ENCODE measurements at places on chromosomes 12 and 14.
A peak's percentile ranks its signal among the peaks of the same experiment; 100 is the strongest.

- DNase-seq = no peak
Observed at GRCh38 chr12:51405801-51406207, 14.6 kb upstream of the GALNT6 start.

- no peak for DNase-seq
Observed at GRCh38 chr14:96660667-96661066, 136.5 kb upstream of the VRK1 start.

GRCh38 chr14:82778601-82779000 lies 1244.9 kb upstream of the SEL1L start:
- DNase-seq = no peak

GRCh38 chr12:47804171-47804570 lies 15.5 kb downstream of the HDAC7 start:
- no peak for DNase-seq

- no peak for DNase-seq
Observed at GRCh38 chr14:35258420-35258819, 33.8 kb upstream of the PSMA6 start.

DNA sequence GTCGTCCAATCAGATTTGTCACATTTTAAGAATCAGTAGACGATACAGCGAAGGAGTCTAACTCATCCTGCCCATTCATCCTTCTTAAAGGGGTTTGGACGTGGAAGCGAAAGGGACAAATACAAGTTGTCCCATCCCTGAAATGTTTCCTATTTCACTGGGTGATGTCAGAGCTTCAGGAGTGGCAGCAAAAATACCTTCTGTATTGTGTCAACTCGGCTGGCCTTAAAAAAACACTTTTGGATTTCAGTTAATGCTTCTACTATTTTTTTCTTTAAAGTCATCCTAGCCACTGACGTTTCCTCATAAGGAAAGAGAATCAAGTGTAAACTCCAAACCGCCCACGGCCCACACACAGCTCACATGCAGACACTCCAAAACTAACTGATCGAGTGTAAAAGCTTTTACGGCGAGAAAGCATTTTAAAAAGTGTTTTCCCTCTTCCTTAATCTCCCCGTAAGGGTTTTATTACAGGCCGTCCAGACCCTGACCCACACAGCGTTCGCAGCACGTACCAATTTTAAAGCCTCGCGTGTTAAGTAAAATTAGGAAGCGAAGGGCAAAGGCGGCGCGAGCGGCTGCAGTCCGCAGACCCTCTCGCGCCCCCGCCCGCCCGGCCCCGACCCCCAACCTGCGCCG lies 593 bp downstream of the CFL2 start:
- peak; percentile 75 for DNase-seq

DNA sequence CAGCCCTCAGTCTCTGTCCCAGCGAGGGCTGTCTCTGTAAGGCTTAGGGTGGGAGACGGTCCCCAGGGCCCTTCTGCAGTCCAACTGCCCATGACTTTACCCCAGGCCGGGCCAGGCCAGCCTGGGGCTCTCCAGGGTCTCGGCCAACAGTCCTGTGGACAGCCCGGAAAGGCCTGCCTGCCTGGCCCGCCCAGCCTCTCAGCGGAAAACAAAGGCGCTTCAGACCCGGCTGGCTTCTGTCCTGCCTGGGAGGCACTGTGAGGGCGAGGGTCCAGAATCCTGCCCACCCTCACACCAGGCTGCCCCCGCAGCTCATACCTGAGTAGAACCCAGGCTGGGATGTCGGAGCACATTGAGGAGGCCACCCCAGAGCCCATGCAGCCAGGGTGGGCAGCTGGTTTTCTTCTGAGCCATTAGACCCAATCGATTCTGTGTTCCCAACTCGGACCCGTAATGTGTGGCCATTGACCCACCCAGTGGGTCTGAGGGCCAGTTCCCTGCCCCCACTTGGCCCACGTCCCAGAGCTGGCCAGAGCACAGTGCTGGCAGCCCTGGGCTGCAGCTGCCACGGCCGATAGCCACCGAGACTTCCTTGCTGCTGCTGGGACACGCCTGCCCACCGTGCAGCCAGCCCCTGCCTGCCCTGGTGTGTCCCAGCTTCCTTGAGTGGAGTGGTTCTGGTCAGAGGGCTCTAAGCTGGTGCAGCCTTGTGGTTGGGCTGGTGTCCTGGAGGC lies 1.6 kb downstream of the CRIP2 start:
- no peak for DNase-seq

DNA sequence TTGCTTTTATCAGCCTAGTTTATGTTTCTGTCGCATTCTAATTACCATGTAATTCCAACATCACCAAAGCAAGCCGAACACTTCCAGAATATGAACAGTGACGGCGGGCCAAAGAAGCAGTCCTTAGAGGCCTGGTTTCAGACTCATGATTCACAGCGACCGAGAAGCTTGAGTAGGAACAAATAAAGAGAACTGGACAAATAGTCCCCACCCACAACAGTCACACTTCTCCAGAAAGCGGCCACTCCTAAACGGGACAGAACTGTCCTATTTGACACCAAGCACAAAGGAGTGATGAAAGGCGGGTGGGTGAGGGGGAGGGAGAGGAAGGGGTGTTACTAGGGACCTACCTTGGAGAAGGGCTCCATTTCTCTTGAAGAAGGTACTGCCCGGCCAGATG lies 136.4 kb downstream of the FOXN3 start:
- no peak for DNase-seq

- DNase-seq = peak; percentile 63
Observed at GRCh38 chr12:85639834-85640233, 196.4 kb downstream of the RASSF9 start.

- DNase-seq = no peak
Observed at GRCh38 chr14:61343471-61343870, 22.1 kb downstream of the PRKCH start.

- no peak for DNase-seq
Observed at GRCh38 chr14:81042438-81042837, 87.0 kb downstream of the TSHR start.

DNA sequence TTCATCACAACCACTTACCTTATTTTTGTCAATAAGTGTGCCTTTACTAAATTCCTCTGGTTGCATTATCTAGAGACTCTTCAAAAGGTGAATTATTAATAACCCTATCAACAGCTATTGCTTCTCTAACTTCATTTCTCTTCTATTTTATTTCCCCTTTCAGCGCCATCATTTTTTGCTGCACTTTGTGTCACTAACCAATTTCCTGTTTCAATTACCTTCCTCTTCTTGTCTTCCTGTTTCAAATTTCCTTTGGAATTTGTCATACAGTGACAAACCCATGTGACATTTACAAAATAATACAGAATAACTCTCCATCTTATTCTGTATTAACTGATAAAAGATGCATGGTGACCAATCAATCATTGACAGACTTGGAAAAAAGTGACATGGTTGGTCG lies 12.2 kb upstream of the CLEC2A start:
- DNase-seq = no peak

- DNase-seq = no peak
Observed at GRCh38 chr12:100936661-100937060, 142.1 kb downstream of the ANO4 start.

DNA sequence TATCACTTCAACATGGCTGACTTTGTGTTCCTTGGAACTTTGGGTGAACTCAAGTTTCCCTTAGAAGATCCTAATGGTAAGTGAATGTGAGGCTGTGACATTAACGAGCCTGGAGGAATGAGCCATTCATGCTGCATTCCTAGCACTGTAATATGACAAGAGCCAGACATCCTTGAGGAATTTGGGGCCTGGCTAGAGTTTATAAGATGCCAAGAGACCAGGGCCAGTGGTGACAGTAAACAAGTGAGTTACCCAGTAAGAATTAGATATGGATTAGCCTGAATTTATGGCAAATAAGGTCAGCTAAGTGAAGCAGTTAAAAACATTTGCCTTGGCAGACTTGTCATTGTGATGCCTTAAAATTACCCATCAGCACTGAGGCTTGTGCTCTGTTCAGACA lies 232.4 kb downstream of the AKAP6 start:
- peak; percentile 85 for DNase-seq

DNA sequence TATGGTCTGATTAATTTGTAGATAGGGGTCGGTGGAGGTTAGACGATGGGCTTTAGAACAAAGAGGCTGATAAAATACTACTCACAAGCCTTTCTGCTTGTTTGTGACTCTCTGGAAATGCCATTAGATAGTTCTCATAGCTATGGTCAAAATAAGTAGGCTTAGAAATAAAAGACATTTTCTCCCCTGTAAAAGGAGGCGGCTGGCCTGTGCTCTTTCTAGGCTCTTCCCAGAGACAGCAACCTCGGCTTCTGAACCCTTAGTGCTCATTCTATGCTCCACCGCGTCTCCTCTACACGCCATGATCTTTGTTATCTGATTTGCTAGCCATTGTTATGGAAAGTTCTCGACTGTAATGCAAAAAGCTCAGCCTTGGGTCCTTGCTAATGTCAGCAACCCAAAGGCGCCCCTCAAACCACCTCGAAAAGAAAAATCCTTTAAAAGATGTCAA lies 64.5 kb downstream of the CRADD start:
- DNase-seq = no peak

DNA sequence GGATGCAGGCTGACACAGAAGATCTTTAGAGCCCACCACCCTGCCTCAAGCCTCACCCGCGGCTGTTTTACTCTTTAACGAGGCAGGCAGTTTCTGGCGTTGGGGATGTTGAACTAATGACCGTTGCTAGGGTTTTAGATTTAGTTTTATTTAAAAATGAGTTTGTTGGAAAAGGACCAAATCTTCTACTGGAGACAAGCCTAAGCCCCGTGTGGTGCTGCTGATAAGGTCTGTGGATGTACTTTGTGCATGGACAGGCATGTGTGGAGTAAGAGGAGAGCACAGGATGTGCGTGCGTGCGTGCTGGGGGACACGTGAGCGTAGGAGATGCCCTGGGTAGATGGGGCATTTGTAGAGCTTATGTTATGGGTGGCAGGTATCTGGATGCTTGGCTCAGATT lies 5.7 kb downstream of the NTF3 start:
- no peak for DNase-seq

DNA sequence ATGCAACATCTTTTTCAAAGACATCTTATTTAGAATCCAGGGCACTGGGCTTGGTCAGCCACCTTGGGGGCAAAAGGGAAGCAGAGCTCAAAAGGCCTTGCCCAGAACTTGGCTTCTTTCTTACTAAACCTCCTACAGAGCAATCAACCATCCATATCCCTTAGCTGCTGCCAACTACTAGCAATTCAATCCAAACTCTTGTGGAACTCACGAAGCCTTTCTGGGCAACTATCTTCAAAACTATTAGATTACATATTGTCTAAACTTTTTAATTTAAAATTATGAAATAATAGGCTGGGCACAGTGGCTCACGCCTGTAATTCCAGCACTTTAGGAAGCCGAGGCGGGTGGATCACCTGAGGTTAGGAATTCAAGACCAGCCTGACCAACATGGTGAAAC lies 95.5 kb downstream of the PAWR start:
- no peak for DNase-seq

DNA sequence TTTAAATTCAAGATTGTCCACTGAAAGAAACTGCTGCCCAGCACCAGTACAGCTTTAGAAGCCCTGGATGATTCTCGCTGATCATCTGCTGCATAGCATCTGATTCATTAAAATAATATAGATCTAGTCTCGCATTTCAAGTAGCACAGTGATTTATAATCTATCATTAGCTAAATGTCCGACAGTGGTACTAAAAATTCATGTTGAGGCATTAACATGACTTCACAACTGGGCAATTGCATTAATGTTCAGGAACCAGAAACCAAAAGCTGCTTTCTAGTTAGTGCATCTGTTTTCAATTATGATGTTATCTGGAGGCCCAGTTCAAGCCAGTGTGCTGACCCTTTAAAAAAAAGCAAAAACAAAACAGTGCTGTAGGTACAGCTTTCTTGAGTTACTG lies 1987.2 kb upstream of the SEL1L start:
- peak; percentile 92 for DNase-seq

DNA sequence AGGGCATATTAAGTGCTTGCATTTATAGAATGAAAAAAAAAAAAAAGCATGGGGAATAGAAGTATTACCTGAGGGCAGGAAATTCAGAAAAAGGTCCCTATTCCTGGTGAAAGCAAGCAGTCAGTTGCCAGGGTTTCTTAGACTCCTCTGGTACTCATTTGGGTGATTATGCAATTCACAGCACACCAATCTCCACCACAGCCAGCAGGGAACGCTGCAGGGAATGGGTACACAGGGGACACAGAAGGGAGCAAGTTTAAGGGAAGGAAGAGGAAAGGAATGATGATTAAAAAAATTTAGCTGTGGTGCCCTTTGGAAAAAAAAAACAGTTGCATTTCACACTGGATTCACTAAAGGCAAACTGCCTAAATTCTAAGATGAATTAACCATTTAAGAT lies 14.2 kb downstream of the BLTP3B start:
- DNase-seq = peak; percentile 42

DNA sequence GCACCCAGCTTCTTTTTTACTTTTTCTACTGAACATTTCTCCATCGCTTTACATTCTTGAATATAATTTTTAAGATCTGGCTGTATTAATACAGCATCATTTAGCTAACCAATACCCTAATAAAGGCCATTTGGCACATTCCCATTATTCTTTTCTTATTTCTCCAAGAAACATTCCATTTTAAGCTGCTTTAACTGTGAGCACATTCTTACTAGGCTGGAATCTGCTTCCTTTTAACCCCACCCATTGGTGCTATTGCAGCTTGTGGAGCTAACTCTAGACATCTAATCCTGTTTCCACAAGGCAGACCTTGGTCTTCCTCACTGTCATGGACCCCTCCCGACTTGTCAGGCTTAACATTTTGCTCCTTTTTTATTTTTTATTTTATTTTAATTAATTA lies 15.2 kb downstream of the CALM1 start:
- DNase-seq = peak; percentile 30

GRCh38 chr12:125586441-125586840 lies 521.2 kb downstream of the AACS start:
- DNase-seq = no peak
